ENCODE measurements at places on chromosomes 11 and 22. TPM values are rescaled to one million over a fixed set of nuclear protein-coding genes. Genes with fewer than 3 reads are reported as not detected.

GRCh38 chr11:73155102-73155501 is 13.0 kb upstream of the FCHSD2 start:
- DNase-seq: no peak

The CNGA4 gene
- total RNA-seq: 0.32 TPM

The RIMBP3C gene
- not detected for total RNA-seq

DNA sequence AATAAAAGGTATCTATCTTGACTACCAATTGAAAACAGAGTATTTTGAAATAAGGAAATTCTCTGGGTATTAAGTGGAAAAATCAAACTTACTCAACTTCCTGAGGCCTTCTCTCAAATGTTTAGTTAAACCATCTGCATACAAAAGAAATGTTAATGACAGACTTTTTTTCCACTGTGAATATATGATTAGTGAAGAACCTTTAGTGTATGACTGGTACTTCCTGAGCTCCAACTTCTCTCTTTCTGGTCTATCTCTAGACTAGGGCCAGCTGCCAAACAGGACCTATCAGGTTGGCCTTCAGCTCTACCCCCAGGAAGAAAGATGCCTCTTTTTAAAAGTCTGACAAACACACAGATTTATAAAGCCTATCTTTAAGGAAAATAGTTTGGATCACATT is 68.8 kb upstream of the SCUBE2 start:
- no peak for DNase-seq

- no peak for DNase-seq
These were observed 278.2 kb downstream of the NXPE2 start for GRCh38 chr11:114956566-114956965.

The PDE2A gene
- total RNA-seq: 4.3 TPM

The MMP27 gene
- not detected for total RNA-seq

DNA sequence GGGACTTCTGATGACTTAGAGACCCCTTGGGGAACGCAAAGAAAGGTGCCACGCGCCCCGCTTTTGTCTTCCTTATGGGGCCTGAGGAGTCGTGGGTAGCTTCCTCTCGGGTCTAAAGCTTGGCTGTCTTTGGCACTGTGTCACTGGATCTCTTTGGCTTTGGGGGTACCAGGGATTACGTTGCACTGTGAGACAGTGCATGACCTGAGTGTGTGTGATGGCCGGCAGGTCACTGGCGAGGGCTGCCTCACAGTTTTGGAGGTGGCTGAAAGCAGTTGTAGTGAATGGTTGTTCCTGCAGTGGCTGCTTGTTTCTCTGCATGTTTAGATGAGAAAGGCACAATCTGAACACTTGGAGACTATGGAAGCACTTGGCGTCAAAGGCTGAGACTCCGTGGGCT is 5.8 kb upstream of the ARSA start:
- DNase-seq: no peak

DNA sequence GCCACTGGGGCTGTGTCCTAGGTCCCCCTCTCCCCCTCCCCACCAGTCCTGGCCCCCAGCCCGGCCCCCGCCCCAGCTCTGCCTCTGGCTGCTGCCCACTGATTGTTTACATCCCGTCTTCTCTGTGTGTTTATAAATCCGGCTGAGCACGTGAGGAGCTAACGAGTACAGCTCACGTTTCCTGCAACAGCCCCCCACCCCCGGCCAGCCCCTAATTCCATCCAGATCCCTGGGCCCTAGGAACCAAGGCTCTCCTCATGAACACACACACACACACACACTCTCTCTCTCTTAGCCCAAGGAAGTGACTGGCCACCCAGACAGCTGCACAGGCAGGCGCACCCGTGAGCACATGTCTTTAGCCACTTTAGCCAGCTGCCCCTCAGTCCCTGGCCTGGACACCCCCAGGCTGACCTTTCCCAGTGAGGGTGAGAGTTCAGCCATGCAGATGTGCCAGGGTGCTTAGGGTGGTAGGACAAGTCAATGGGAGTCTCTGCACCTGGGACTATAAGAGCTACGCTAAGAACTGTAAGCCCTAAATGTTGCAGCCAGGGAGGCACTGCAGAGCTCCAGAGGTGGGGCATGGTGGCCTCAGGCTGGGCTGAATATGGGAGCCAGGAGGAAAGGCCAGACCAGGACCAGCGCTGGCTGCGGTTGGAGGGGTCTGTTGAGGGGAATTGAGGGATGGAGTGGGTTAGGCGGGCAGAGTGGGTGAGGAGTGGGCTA is 2.9 kb downstream of the CLCF1 start:
- DNase-seq: no peak

The CYP2D6 gene
- total RNA-seq: 10.7 TPM

DNA sequence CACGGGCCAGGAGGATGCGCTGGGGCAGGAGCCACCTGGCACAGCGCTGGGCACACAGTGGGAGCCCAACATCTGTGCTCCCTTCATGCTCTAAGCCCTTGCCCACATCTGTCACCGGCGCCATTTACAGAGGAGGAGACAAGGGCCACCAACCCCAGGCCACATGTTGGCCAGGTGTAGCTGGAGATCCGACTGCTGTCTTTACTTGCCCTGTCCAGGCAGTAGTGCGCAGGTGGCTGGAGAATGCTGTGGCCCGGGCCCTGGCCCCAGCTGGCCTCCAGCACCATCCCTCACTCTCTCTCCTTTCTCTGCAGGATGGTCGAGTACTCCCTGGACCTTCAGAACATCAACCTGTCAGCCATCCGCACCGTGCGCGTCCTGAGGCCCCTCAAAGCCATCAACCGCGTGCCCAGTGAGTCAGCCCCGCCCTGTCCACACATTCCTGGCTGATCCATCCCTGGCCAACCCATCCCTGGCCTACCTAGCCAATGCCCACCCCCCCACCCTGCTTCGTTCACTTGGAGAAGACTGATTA is 48.5 kb downstream of the CACNA1I start:
- DNase-seq: no peak

DNA sequence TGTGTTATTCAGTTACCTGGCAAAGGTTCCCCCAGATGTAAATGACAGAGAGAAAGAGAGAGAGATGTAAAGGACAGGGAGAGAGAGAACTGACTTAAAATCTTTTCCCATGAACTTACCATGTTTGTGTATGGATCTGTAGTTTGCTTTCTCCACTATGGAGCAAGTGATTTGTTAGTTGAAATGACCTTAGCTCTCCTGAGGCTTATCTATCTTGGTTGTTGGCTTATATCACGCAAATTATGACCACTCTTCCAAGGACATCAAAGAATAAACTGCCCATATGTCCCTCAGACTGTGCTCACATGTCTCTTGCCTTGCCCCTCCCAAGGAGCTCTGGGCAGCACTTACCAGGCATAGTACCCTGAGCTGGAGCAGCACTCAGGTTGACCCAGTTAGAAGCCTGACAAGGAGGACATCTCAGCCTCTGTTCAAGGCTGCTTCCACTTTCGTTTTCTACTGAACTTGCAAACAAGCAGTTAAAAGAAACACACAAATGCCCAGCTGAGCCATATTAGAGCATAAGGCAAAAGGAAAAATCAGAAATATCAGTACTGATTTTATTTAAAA is 95.3 kb upstream of the RCN1 start:
- no peak for DNase-seq

- DNase-seq: peak; percentile 40
These were observed 79.1 kb upstream of the LMO2 start for GRCh38 chr11:33970984-33971466.

The UPB1 gene
- 0.22 TPM for total RNA-seq

The PLXNB2 gene
- total RNA-seq: 298 TPM

GRCh38 chr11:94417386-94417987 is 16.3 kb upstream of the GPR83 start:
- no peak for DNase-seq

The TPBGL gene
- total RNA-seq: not detected

DNA sequence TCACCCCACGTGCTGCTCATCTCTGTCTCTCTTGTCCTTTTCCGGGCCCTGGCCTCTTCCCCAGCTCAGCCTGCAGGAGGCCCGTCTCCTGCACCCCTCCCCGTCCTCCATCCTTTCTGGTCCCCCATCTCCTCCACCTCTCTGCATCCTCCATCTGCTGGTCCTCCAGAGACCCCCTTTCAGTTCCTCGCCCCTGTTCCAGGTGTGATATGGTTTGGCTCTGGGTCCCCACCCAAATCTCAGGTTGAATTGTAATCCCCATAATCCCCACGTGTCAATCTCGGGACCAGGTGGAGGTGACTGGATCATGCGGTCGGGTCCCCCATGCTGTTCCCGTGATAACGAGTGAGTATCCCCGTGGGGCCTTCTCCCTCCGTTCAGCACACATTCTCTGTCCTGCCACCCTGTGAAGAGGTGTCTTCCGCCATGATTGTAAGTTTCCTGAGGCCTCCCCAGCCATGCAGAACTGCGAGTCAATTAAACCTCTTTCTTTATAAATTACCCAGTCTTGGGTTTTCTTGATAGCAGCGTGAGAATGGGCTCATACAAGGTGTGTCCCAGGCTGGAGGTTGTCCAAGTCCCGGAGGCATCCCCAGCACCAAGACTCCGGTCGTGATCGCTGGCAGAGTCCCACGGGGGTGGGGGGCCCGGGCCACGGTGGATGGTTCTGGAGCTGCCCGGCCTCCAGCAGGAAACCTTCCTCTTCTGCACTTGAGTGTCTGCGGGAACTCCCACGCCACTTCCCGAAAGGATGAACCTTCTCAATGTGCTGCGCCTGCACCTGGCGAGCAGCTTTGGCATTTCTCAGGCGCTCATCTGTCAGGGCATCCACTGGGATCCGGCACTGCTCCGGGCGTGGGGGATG is 29.0 kb upstream of the TOLLIP start:
- no peak for DNase-seq

- no peak for DNase-seq
These were observed 27.0 kb upstream of the YWHAH start for GRCh38 chr22:31917227-31917921.

The TIMP3 gene
- 9.1 TPM for total RNA-seq

- DNase-seq: peak; percentile 82
These were observed at the start of gene P2RY2 for GRCh38 chr11:73218106-73218829. Gene P2RY2, plus strand, starts transcription at chr11:73218281. Its CDS starts 15,879 bp downstream, at chr11:73234160.

- no peak for DNase-seq
These were observed 651 bp upstream of the C11orf42 start for GRCh38 chr11:6204706-6205105.

The CHRM1 gene
- total RNA-seq: not detected

- no peak for DNase-seq
These were observed 30.9 kb downstream of the OR52A5 start for GRCh38 chr11:5107285-5107684.

DNA sequence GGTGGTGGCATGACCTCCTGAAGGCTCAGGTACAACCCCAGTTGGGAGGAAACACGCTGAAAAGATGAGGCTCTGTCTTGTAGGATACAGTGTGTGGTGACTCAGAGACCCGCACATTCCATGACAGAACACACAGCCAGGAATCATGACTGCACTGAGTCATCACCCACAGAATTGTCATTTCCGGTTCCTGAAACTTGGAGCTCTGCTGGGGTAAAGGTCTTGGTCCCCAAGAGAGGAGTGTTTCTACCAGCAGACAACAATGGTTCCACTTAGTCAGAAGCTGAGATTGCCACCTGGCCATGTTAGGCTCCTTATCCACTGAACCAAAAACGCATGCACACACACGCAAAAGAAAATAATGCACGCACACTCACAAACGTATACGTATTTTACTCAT is 31.5 kb upstream of the CYB5R3 start:
- DNase-seq: peak; percentile 69

- DNase-seq: no peak
These were observed 26.5 kb upstream of the MUC5AC start for GRCh38 chr11:1131033-1131911.

- DNase-seq: peak; percentile 77
These were observed 98.5 kb upstream of the CSNK2A3 start for GRCh38 chr11:11451501-11452005.

GRCh38 chr11:96781082-96781481 is 391.3 kb downstream of the JRKL start:
- no peak for DNase-seq

The CABP4 gene
- 25.4 TPM for total RNA-seq

The PANX2 gene
- 2.0 TPM for total RNA-seq

The UBQLNL gene
- total RNA-seq: 0.14 TPM

The TMEM121B gene
- total RNA-seq: 0.42 TPM

The MAPK8IP2 gene
- total RNA-seq: 2.9 TPM

- DNase-seq: no peak
These were observed 51.8 kb downstream of the TRAF6 start for GRCh38 chr11:36458129-36458915.

- DNase-seq: no peak
These were observed 55.7 kb downstream of the ATM start for GRCh38 chr11:108278546-108278945.

The TMA7B gene
- total RNA-seq: not detected

- no peak for DNase-seq
These were observed 52.2 kb downstream of the JAM3 start for GRCh38 chr11:134120921-134121526.

- peak; percentile 36 for DNase-seq
These were observed 3.7 kb downstream of the SERPIND1 start for GRCh38 chr22:20777420-20778177.

DNA sequence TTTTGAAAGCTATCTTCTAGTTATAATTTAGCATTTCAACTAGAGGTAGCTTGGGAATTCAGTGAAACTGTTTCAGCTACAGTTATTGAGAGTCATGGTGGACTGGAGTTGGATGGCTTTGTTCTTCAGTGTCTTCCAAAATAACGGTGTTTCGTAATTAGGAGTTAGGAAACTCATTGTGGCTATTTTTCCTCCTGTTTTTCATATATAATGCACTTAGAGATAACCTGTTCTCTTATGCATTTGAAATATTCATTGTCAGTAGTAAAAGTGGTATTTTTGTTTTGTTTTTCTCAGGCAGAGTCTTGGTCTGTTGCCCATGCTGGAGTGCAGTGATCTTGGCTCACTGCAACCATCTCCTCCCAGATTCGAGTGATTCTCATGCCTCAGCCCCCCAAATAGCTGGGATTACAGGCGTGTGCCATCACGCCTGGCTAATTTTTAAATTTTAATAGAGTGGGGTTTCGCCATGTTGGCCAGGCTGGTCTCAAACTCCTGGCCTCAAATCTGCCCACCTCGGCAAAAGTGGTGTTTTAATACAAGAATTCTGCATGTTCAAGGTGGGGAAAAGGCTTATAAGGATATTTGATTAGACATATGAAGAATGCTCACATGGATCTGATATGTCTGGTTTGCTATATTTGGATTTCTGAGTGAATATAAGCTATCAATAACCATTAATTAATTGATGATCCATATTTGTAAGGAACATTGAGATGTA is 12.7 kb downstream of the PDHX start:
- DNase-seq: no peak

The LAYN gene
- total RNA-seq: 0.47 TPM

DNA sequence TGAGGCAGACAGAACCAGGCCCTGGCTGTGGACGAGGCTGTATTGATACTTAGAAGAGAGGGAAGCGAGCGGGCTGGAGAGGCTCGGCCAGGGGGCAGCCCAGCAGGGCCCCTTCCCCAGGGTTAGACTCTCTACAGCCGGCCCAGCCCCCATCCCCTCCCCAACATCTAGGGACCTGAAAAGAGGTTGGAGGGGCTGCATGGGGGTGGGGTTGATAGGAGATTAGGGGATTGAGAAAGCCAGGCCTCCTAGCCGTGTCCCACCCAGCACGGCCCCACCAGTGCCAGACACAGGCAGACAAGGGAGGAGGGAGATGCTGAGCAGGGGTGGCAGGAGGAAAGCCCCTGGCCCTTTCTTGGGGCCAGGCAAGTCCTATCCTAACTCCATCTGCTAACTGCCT is 5.7 kb downstream of the LSP1 start:
- no peak for DNase-seq

GRCh38 chr11:71452199-71453036 is 585 bp upstream of the NADSYN1 start:
- peak; percentile 31 for DNase-seq

GRCh38 chr11:57387289-57388030 is 3.0 kb downstream of the PRG2 start:
- no peak for DNase-seq

All from Calu3 (cell line).